ENCODE measurements at places on chromosomes 6 and 20.
A peak's percentile ranks its signal among the peaks of the same experiment; 100 is the strongest.

GRCh38 chr6:6366803-6367202, 46.3 kb upstream of the F13A1 start:
- no peak for DNase-seq

GRCh38 chr20:1757072-1757471, 99.5 kb upstream of the SIRPG start:
- no peak for DNase-seq

DNA sequence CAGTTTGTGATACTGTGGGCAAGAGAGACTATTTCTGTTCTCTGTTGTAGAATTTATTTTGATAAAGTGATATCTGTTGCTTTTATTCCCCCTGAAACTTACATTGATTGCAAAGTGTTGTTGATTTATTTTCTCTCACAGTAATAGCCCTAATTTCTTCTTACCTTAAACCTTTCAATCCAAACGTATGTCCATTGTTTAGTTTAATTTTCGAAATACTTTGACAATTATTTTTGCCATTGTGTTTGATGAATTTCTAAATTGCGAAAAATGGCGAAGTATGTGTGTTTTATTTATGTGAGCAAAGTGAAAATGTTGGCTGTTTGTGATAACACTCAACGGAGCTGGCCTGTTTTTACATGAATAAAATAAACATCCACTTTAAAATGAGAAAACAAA, 381 bp upstream of the ZSCAN26 start:
- DNase-seq = no peak

GRCh38 chr6:36718560-36718959, 20.9 kb downstream of the RAB44 start:
- no peak for DNase-seq

DNA sequence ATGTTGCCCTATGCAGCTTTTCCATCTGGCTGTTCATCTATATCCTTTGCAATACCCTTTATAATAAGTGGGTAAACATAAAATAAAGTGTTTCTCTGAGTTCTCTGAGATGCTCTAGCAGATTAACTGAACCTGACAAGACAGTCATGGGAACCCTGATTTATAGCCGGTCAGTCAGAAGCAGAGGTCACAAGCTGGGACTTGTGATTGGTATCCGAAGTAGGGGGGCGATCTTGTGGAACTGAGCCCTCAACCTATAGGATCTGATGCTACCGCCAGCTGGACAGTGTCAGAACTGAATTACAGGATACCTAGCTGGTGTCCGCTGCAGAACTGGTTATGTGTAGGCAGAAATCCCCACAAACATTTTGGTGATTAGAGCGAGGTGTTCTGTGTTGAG, 39.0 kb downstream of the SLC17A5 start:
- no peak for DNase-seq

- no peak for DNase-seq
Observed at GRCh38 chr6:142570221-142570671, 268.4 kb downstream of the ADGRG6 start.

DNA sequence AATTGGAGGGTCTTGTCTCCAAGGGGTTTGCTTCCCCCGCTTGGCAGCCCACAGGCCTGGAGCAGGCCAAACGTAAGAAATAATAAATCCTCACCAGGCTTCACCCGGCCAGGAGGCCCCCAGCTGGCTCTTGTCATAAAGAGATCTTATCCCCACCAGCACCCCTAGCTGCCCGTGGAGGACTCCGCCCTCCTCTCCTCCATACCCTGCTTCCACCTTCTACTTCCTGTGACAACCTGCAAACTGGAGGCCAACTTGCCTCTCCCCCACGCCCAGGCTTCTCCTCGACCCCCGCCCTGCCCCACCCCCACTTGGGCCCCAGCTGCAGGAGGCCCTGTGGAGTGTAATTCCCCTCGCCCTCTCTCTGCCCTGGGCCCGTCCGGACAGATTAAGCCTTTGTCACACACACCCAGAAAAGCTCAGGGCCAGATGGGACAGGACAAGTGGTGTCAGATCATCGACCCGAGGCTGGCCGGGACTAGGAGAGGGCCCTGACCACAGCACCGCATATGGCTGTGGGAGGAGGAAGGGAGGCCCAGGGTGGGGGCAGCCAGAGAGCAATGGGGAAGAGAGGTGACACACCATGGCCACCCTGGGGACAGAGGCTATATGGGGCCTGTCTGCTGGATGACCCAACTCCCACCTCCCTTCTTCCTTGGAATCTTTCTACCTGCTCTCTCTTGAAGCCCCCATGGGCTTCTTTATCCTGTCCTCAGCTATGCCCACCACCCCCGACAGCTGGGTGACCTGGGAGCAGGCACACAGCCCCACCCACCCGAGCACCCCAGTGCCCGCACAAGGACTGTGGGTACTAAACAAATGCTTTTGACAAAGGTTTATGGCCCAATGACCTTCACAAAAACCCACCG, 3.9 kb downstream of the NOL4L start:
- no peak for DNase-seq

GRCh38 chr6:129996387-129996786, 22.0 kb upstream of the L3MBTL3 start:
- DNase-seq = no peak

DNA sequence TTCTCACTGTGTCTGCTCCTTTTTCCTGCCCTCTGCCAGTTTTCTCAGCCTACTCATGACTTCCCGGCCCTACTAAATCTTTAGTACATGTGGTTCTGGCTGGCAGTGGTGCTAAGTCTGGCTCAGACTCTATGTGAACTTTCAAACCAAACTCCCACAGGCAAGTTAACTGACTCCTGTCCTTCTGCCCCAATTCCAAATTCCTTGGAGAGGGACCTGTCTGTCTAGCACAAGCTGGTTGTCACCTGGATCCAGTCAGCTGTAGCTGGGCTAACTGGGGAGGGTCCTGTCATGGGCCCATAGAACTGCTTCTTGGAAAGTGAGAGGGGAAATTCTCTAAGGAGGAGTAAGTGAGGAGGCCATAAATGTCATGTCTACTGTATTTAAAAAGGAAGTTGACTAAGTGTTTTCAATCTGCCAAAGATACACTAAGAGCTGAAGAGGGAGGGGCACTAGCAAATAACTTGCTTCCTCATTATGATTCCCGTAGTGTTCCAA, 240.1 kb downstream of the KCNQ5 start:
- DNase-seq = peak; percentile 39

- DNase-seq = no peak
Observed at GRCh38 chr6:121590438-121590837, 155.0 kb downstream of the GJA1 start.

GRCh38 chr6:121235386-121235785, 98.9 kb downstream of the TBC1D32 start:
- DNase-seq = no peak

DNA sequence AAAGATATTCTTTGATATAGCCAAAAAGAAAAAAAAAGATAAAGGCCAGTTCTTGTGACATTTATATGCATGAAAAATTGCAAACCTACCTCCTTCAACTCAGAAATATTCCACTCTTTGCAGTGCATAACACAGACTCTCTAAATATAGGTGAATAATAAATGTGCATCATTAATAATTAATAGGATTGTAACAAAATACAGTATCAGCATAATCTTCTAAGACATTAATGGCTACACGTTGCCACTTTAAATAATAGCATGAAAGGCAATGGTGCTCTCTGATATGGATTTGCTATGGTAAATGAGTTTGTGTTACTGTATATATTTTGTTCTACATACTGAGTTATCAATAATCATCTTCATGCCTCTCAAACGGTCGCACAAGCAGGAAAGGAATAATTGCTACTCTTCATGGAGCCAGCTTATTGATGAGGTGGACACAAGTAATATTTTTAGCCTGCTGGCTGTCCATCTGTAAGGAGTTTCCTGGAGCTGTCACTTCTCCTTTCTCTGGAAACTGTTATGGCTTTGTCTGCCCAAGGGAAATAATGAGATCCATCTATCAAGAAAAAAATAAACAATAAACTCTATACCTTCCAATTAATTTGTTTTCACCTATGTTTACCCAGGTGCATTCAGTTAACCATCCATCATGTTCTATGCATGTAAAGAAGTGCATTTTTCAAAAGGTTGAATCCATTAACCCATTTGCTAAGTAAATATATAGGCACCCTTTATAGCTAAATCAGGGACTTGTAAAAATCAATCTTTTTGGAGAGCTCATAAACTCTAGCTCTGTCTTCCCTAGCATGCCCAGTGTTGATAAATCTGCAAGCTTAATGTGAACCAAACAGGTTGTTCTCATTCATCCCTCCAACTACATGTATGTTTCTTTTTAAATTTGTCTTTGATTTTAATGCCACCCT, 253.0 kb downstream of the NKAIN2 start:
- DNase-seq = no peak

- DNase-seq = no peak
Observed at GRCh38 chr6:100117680-100118079, 123.7 kb upstream of the MCHR2 start.

DNA sequence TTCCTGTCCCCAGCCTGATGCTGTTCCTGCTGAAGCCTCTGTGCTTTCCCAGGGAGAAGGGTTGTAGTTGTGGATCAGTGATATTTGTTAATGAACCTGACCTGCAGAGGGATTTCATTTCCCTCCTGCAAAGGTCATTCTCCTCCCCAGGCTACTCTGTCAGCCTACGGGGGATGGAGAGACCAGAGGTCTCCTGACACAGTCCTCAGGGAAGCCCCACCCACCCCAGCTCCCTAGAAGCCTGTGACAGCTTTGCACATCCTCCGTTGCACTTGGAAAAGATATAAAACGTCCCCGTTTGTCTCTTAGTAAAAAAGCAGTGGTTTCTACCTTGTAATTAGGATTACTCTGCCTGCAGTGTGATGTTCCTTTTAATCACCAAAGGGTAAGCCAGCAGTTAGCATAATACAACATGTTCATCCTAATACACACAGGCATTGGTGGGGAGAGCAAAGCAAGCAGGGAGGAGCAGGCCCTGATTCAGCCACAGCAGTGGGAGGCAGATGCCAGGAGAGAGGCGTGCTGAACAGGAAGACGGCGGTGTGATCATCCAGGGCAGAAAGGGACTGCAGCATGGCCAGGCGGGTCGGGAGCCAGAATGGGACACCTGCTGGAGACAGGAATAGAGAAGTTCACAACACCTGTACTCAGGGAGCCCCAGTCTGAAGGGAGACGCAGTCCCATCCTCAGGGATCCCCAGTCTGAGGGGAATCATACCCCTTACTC, 293.5 kb downstream of the LRFN2 start:
- DNase-seq = no peak

GRCh38 chr6:36312854-36313648, 23.6 kb downstream of the BNIP5 start:
- no peak for DNase-seq

DNA sequence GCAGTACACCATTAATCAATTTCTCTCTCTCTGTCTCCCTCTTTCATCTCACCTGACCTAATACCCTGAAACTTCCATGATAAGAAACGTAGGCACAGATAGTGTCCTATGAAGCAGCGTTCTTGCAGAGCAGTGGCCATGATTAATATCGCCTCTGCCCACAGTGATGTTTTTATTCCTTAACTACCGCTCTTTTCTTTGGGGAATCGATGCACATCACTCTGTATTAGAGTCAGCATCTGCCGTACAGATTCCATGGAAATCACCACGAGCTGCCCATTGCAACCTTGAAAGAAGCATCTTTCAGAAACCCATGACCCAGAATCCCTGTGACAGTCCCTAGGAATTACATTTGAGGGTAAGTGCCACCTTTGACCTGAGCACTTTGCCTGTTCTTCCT, 152.0 kb upstream of the ECI2 start:
- no peak for DNase-seq

DNA sequence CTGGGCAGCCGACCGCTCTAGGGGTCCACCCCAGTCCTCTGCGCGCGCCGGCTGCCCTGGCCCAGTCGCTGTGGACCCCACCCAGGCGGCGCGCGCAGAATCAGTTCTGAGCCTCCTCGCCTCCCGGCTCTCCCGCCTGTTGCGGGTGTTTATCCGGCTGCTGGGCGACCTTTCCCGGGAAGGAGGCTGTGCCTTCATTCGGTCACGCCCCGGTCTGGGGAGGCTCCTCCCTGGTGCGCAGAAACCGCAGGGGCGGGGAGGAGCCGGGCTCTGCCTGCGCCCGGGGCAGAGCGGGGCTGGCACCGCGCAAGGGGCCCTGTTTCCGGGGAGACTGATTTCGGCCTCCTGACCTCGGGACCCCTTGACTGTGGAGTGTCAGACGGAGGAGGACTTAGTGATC, 80.8 kb upstream of the EYS start:
- no peak for DNase-seq

DNA sequence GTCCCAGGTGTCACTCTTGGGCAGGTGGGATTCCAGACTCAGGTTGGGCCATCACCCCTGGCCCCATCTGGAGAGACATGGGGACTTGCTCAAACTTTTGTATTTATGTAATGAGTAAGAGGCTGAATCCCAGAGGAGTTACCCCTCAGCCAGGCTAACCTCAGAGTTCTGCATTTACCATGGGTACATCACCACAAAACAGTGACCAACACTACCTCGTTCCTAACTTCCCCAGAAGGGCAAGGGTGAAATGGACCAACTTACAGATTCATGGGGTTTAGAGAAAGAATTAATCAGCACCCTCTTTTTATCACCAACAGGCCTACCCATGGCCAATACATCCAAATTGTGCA, 259.9 kb upstream of the MARCKS start:
- DNase-seq = no peak

GRCh38 chr6:35294308-35294945, 3.2 kb upstream of the DEF6 start:
- peak; percentile 48 for DNase-seq

DNA sequence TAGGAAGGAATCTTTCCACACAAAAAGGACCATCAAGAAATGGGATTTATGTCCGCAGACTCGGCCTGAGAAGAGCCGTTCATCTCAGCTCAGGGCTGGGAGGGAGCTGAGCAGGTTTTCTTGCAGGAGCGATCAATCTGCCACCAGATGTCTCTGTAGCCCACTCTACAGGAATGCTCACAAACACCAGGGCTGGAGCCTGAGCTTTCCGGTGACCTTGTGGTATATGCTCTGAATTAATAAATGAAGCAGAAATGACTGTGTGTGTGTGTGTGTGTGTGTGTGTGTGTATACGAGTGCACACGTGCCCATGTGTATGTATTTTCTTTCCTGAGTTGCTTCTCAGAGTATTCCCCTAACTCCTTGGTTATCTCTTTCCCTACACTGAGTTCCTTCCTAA, 12.0 kb downstream of the CD83 start:
- DNase-seq = peak; percentile 41

DNA sequence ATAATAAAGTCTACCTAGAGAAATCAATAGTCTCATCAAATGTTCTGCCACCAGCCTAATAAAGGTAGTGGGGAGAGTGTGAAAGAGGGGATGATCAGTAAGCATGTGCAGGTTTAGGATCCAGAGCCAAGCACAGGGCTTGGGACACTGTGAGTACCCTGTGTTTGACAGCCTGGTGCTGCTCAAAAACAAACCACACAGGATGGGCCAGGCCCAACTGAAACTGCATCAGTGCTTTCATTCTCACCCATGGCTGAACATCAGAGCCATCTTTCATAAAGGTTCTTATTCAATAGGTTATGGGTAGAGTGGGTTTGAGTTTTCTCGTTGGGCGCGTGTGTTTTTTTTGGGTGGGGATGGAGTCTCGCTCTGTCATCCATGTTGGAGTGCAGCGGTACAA, 87.3 kb upstream of the NHSL1 start:
- no peak for DNase-seq

GRCh38 chr6:111154981-111155380, 67.7 kb downstream of the SLC16A10 start:
- no peak for DNase-seq

All from kidney capillary endothelial cell (primary cell).